NCI-H2029 (cell line): ENCODE measurements at places on chromosomes 11 and 22.
A peak's percentile ranks its signal among the peaks of the same experiment; 100 is the strongest.

- DNase-seq: no peak
These were observed 33.1 kb downstream of the KCNQ1 start for GRCh38 chr11:2477936-2478335.

DNA sequence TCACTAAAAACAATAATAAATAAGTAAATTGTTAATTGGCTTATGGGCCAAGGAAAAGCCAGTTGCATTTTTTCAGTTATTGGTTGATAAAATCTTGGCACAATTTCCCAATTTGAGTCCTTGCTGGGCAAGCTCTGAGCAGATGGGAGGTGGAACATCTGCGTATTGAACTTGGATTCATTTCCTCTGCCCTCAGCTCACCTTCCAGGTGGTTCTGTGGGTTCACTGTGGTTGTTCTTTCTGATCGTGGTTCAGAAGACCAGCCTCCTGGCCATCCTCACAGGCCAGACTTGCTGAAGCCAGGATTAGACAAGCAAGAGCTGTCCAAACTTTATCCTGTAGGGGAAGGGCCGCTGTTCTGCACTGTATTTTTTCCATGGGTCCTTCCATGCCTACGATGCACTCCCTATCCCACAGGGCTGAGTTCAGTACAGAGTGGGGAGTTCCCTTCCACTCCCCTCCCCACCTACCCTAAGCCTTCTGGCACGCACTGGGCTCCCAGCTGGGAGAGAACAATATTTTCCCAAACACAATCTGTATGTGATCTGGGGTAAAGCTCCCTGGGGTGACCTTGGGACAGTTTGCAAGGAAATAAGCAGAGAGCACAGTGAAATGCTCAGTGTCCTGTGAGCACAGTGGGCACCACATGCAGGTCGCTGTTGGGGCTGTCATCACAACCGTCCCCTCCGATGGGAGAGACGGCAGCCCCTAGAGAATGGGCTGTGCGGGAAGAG is 43.5 kb upstream of the TP53I11 start:
- DNase-seq: no peak

- peak; percentile 39 for DNase-seq
These were observed 118.2 kb downstream of the DSCAML1 start for GRCh38 chr11:117678658-117679406.

DNA sequence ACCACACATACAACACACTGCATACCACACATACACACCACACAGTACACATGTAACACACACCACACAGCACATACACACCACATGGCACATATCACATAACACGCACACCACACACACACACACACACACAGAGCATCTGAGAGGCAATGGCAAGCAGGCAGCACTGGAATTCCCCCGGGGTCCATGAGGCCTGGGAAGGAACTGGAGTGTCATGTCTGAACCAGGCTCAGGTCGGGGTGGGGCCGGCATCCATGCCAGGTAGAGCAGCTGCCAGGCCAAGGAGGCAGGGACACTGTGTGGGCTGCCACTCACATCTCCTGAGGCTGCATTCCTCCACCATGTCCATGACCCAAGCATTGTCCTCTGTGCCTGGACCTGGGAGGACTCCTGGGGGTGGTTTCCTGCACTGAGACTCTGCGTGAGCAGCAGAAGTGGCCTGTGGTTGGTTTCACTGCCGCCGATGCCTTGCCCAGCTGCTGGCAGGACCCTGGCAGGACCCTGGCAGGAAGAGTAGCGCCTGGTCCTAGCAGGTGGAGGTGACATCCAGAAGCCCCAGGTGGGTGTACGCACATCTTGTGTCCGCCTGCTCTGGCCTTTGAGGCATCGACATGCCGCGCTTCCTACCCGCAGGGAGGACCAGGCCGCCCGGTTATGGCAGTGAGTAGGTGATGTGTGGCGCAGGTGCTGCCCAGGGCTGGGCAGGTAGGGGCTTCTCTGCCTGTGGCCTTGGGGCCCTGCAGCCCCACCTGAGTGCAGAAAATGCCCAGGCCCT is 1280.4 kb downstream of the TBC1D22A start:
- DNase-seq: no peak

GRCh38 chr11:33674035-33674814 is 26.4 kb downstream of the C11orf91 start:
- no peak for DNase-seq

DNA sequence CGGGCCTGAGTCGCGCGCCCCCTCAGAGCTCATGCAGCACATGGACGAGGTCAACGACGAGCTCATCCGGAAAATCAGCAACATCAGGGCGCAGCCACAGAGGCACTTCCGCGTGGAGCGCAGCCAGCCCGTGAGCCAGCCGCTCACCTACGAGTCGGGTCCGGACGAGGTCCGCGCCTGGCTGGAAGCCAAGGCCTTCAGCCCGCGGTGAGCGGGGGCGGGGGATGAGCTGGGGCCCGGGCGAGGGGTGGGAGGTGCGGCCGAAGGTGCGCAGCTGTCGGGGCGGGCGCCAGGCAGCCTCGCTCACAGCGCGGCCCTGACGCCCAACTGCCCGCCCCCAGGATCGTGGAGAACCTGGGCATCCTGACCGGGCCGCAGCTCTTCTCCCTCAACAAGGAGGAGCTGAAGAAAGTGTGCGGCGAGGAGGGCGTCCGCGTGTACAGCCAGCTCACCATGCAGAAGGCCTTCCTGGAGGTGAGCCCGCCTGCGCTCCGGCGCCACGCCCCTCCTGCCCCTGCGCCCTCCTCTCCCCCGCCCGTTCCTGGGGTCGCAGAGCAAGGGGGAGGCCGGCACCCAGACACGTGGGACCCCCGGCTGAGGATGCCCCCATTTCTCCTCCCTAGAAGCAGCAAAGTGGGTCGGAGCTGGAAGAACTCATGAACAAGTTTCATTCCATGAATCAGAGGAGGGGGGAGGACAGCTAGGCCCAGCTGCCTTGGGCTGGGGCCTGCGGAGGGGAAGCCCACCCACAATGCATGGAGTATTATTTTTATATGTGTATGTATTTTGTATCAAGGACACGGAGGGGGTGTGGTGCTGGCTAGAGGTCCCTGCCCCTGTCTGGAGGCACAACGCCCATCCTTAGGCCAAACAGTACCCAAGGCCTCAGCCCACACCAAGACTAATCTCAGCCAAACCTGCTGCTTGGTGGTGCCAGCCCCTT is 20.5 kb downstream of the EPS8L2 start:
- DNase-seq: peak; percentile 91

- DNase-seq: peak; percentile 71
These were observed 18.2 kb downstream of the ADM start for GRCh38 chr11:10322830-10323792.

- DNase-seq: no peak
These were observed 33.5 kb downstream of the POU2AF3 start for GRCh38 chr11:111331711-111332479.

DNA sequence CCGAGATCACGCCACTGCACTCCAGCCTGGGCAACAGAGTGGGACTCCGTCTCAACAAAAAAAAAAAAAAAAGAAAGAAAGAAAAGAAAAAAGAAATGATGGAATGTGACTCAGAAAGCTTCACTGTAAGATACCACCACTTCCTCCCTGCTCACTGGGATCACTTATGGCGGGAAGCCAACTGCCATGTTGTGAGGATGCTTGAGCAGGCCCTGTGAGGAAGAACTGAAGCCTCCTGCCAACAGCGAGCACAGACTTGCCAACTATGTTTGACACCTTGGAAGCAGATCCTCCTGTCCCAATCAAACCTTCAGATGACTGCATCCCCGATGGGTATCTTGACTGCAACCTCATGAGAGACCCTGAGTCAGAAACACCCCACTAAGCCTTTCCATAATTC is 8.3 kb downstream of the SEC14L6 start:
- DNase-seq: no peak

DNA sequence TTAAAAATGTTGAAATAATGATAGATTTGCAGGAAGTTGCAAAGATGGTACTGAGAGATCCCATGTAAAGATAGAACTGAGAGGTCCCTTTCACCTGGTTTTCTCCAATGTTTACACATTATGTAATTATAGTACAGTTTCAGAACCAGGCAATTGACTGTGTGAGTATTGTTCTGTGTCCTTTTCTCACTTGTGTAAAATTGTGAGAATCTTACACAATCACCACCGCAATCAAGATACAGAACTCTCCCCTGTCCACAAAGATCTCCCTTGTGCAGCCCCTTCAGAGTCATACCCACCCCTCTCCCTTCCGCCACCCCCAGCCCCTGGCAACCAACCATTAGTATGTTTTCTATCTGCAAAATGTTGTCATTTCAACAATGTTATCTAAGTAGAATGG is 119.8 kb upstream of the NAV2 start:
- no peak for DNase-seq

GRCh38 chr11:95229199-95229992 is 1.6 kb downstream of the SESN3 start:
- DNase-seq: no peak

GRCh38 chr22:24697172-24697571 is 77.3 kb downstream of the PIWIL3 start:
- DNase-seq: no peak

GRCh38 chr11:12993626-12994025 is 15.5 kb upstream of the RASSF10 start:
- DNase-seq: no peak

GRCh38 chr11:8959546-8960166 is 4.6 kb downstream of the TMEM9B start:
- peak; percentile 24 for DNase-seq

- DNase-seq: no peak
These were observed 46.1 kb downstream of the CDKN1C start for GRCh38 chr11:2839395-2839943.

GRCh38 chr11:27392278-27393114 is 29.5 kb upstream of the CCDC34 start:
- DNase-seq: no peak

- DNase-seq: no peak
These were observed 47.2 kb downstream of the MRGPRX2 start for GRCh38 chr11:19013181-19013857.

DNA sequence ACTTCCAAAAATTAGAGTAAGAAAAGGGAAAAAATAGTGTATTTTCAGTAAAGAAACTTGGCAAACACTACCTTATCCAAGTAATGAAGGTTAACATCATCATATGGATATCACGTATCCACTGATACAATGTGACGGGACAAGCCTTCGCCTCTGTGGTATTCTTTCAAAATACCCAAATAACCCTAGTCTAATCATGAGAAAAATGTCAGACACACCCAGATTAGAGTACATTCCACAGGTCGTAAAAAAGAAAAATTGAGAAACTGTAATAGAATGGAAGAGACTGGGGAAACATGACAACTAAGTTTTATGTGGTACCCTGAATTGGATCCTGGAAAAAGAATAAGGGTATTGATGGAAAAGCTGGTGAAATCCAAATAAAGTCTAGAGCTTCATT is 48.9 kb downstream of the NARS2 start:
- DNase-seq: no peak

- DNase-seq: no peak
These were observed 35.5 kb downstream of the RPL27A start for GRCh38 chr11:8717876-8718753.

DNA sequence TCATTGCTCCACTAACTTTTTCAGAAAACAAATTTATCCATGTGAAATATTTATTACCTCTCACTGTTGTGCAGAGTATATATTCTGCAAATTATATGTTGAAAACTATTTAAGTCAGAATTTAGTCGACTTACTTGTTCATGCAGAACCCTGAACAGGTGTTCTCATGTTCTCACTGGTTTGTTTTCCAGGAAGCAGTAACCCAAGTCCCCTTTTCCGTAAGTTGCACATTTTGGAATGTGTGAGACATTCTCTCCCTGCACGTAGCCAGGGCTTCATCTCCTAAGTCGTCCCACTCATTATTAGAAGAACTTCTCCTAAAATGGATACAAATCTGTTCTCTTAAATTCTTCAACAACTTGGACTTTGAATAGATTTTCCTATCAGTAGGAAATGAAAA is 524.9 kb downstream of the CNTN5 start:
- no peak for DNase-seq

- DNase-seq: peak; percentile 96
These were observed 100.5 kb downstream of the ZBTB16 start for GRCh38 chr11:114159802-114160632.

- no peak for DNase-seq
These were observed 32.6 kb downstream of the MYO18B start for GRCh38 chr22:25774575-25775026.

- DNase-seq: no peak
These were observed 31.9 kb downstream of the PPP2R1B start for GRCh38 chr11:111734101-111734953.

DNA sequence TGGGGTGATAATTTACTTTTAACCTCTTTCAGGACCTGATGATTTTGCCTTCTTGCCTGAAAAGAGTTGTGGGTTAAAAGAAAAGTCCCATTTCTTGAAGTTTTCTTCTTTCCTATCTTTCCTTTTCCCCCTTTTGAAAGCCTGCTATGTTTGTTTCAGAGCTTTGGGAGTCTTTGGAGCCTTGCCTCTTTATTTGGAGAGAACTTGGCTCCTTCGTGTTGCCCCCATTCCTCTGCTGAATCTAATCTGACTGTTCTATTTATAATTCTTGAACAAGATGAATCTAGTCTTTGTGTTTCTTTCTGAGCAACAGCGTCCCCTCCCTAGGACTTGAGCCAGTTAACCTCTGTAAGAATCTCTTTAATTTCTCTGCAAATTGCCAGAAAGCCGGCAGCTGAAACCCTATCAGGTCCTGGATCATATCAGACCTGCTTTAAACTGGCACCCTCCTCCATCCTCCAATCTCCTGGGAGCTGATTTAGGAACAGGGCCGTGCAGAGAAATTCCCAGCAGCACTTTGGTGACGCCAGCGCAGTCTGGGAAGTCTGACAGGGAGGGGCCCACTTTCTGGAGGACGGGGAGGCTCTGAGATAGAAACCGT is 289.1 kb upstream of the SORL1-AS1 start:
- DNase-seq: no peak

DNA sequence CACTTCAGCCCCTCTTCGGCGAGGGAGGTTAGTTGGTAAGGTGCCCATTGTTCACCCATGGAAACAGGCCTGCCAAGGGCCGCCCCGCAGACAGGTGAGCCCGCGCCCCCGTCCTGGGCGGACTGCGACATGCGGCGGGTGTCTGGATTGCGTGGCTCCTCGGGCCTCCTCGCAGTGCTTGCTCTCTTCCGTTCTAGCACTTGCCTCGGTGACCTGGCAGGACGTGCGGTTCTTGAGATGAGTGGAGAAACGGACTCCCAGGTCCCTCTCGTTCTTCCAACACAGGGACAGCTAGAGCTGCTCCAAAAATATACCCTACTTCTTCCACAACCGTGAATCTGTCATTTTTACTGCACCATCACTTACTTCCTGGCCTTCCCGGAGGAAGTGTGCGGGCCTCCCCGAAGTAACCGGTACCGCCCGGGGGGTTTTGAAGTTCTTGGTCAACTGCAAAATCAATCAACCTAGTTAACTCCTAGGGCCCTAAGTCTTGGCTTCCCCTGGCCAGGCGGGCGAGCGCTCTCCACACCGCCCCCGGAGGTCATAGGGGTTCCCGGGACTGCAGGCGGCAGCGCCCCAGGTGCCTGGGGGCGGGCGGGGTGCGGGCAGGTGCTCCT is 745 bp upstream of the ZBTB44 start:
- peak; percentile 24 for DNase-seq

GRCh38 chr11:554428-555226 is 5.9 kb downstream of the LMNTD2 start:
- peak; percentile 70 for DNase-seq

- no peak for DNase-seq
These were observed 27.5 kb downstream of the CLPB start for GRCh38 chr11:72406540-72407527.
